Heart right ventricle (tissue), 16 donors: ENCODE measurements at places on chromosomes 6 and 20. TPM values are rescaled to one million over a fixed set of nuclear protein-coding genes. Genes with fewer than 3 reads are reported as not detected.

Gene UNC93A
- total RNA-seq, result not detected

DNA sequence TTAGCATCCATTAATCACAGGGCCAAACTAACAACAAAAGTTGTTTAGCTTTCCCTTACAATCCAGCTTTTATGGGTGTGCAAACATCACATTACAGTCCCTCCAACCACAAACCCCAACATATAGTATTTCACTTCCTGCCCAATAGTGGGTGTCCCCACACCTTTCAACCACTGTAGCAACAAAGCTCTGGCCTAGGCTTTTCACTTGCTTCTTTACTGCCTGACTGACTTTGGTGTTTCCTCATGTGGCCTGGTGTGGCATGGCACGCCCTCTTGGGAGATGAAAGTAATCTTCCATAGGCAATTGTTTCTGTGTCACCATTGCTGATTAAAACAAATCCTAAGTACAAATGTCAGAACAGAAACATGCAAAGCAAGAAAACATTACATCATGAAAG lies 46.3 kb downstream of the MCM8 start:
- no peak for DNase-seq

GRCh38 chr20:44208770-44209169 lies 1.8 kb downstream of the OSER1 start:
- DNase-seq, result no peak

- no peak for DNase-seq
These were observed 141.1 kb upstream of the EEF1E1 start for GRCh38 chr6:8243475-8243874.

Gene ARG1
- total RNA-seq, result 0.85 TPM

DNA sequence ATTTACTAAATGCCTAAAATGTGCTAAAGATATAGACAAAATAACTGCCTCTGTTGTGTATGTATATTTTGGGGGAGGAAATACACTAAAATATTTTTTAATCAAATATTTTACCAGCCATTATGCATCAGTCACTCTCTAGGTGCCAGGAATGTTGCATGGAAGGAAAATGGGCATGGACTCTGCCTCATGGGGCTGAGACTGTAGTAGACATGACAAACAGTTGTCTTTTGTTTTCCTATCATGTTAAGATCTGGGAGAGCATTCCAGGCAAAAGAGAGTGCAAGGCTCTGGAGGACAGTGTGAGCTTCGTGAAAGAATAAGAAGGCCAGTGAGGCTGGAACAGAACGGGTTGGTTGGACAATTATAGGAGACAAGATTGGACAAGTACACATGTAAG lies 26.5 kb downstream of the HLA-DOB start:
- DNase-seq, result no peak

- no peak for DNase-seq
These were observed 104.2 kb upstream of the SCGN start for GRCh38 chr6:25547797-25548196.

GRCh38 chr20:62744741-62745191 lies 36.1 kb downstream of the NTSR1 start:
- no peak for DNase-seq

Gene KCNK5
- 0.21 TPM for total RNA-seq

GRCh38 chr20:50215101-50215690 lies 24.6 kb downstream of the CEBPB start:
- no peak for DNase-seq

DNA sequence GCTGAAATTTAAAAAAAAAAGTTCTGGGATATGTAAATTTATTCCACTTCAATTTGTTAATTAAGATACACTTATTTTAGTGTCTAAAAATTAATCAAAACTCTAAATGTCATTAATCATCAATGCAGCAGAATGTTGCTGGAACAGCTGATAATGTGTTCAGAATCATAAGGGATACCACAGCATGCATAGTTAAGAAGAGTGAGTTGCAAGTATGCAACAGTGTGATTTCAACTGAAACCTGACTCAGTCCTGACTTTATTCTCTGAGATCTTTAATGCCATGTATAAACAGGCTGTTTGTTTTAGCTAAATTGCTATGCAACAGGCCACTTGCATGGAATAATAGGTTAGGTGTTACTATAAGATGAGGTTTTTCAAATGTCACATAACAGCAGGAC lies 1.4 kb downstream of the GRIK2 start:
- no peak for DNase-seq

DNA sequence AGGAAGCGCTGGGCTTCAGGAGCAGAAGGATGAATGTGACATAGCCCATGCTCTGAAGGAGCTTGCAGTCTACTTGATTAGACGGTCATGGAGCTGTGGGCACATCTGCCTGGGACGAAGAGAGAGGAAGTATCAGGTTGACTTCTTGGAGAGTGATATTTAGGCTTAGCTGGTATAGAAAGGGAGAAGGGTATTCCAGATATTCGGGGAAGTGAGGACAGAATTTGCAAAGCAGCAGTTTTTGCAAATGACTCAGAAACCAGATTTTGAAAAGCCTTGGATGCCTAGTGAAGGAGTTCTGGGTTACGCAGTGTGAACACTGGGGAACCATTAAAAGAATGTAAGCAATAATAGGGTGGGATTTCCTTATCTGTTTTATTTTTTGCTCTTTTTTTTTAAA lies 60.7 kb downstream of the EYA4 start:
- no peak for DNase-seq

Gene ABHD16B
- total RNA-seq, result not detected

GRCh38 chr6:161411265-161411944 lies 137.5 kb upstream of the AGPAT4 start:
- DNase-seq, result no peak

GRCh38 chr6:34132486-34133185 lies 13.3 kb downstream of the GRM4 start:
- no peak for DNase-seq

Gene BMP5
- total RNA-seq, result 2.0 TPM

Gene LSM14B
- total RNA-seq, result 63.3 TPM

- DNase-seq, result no peak
These were observed 74.8 kb downstream of the IYD start for GRCh38 chr6:150443621-150444020.

Gene SLC13A3
- 0.13 TPM for total RNA-seq

GRCh38 chr6:118808793-118809638 lies 84.9 kb upstream of the ASF1A start:
- DNase-seq, result no peak

GRCh38 chr6:16674801-16675392 lies 86.4 kb downstream of the ATXN1 start:
- no peak for DNase-seq

DNA sequence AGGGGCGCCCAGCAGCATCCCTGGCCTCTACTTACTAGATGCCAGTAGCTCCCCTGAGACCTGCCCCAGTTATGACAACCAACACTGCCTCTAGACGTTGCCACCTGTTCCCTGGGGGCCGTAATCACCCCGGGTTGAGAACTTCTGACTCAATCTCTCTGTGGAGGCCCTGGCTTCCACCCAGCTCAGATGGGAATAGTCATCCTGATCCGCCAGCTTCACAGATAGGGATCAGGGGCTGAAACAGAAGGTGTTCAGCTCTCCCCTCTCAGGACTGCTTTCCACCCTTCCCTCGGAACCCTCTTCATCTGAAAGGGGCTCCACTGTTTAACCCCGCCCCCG lies 3.3 kb downstream of the CAPN11 start:
- no peak for DNase-seq

GRCh38 chr6:135170849-135171248 lies 10.3 kb upstream of the MYB start:
- DNase-seq, result no peak

GRCh38 chr6:44008821-44009370 lies 118.4 kb downstream of the MRPL14 start:
- DNase-seq, result no peak

DNA sequence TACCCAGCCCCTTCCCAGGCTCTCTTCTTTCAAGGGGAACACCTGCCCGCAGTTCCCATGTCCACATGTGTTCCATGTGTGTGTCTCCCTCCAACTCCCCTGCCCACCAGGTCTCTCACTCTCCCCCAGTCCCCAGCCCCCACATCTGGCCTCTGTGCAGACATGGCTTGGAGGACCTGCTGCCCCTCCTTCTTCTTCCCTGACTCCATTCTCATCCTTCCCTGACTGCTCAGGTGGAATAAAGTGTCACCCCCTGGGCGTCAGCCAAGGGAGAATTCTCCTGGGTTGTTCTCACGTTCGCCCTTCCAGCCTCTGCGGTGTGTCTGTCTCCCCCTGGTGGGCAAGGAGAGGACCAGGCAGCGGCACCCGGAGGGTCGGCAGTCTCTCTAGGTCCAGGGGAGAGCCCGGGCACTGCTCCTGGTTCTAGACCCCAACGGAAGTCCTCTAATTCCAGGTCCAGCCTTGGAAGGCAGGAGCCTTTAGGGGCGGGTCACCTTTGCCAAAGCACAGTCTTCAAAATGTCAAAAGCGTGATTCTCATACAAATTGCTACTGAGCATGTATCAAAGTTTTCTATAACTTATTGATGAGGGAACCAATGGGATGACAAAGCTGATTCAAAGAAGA lies 50.5 kb downstream of the EBF4 start:
- peak; percentile 39 for DNase-seq
